ENCODE measurements at places on chromosomes 2 and 18.

GRCh38 chr2:198253995-198254394, 449.6 kb downstream of the PLCL1 start:
- H3K36me3 ChIP-seq = no peaks in the 10 kb centered on the region
- H3K4me1 ChIP-seq = no peaks in the 10 kb centered on the region
- H3K4me3 ChIP-seq = no peak overlapping the region
- no peak overlapping the region for H3K27ac ChIP-seq

DNA sequence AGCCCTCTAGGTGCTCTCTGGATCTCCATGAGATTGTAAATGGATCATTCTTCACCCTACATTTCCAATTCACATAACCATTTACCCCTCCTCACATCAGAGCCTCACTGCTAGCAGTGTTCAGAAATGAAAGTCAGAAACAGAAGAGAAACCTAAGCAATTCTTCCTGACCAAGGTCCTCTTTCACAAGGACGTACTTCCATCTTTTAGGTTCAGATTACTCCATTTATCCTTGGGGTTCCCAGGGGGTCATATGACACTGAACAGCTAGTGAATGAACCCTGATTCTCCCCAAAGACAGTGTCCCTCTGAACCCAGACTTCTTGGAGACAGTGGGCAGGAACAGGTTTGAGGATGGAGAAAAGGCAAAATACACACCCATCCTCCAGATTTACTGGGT, 12.9 kb upstream of the MARCO start:
- H3K27ac ChIP-seq = no peak overlapping the region
- H3K36me3 ChIP-seq = no peaks in the 10 kb centered on the region
- no peak overlapping the region for H3K4me3 ChIP-seq
- H3K4me1 ChIP-seq = no peaks in the 10 kb centered on the region

GRCh38 chr18:40124107-40124506, 1830.9 kb upstream of the PIK3C3 start:
- no peaks in the 10 kb centered on the region for H3K36me3 ChIP-seq
- no peaks in the 10 kb centered on the region for H3K27me3 ChIP-seq
- no peak overlapping the region for H3K4me3 ChIP-seq
- no peak for DNase-seq
- no peak overlapping the region for H3K27ac ChIP-seq

DNA sequence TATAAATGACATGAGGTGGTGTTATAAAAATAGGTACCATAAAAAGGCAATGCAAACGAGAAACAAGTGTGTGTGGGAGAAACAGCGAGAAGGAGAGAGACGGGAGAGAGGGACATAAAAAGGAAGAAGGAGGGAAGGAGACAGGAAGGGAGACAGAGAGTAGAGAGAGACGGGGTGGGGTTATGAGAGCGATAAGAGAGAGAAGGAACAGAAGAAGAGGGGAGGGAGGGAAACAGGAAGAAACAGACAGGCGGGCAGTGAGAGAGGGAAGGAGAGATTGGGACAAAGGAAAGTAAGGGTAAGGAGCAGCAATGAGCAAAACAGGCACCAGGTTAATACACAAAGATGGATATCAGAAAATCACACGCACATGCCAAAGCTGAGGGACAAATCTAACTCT, 83.7 kb downstream of the TGFA start:
- DNase-seq = no peak
- H3K4me3 ChIP-seq = no peak overlapping the region
- H3K27ac ChIP-seq = no peak overlapping the region
- no peaks in the 10 kb centered on the region for H3K36me3 ChIP-seq
- H3K4me1 ChIP-seq = no peaks in the 10 kb centered on the region
- H3K27me3 ChIP-seq = no peaks in the 10 kb centered on the region

DNA sequence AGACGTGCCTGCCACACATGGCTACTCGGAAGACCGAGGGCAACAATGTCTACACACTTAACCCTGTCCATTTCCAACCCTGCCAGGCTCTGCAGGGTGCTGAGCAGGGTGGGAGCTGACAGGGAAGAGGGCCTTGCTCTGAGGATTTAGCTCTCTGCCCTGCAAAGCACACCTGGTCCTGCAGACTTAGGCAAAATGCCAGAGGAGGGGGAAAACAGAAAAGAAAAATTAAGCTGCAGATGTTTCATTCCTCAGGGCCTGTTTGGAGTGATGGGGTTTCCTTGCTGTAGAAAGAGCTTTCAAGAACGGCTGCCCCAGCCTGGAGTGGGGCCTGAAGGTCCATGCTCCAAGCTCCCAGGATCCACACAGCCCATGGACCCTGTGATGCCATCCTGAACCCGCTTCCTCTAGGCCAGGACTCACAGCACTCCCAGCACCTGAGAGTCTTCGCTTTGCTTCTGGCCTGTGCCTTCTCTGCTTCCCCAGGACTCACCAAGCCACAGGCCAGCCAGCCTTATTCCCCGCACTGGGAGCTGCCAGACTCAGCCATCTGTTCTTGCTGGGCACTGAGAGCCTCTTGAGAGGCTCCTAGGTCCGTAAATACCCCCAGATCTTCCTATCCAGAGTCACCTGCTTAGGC, 9.1 kb upstream of the TEX51 start:
- H3K4me3 ChIP-seq = no peak overlapping the region
- DNase-seq = no peak
- H3K27ac ChIP-seq = no peak overlapping the region
- H3K36me3 ChIP-seq = no peaks in the 10 kb centered on the region
- H3K27me3 ChIP-seq = no peaks in the 10 kb centered on the region
- H3K4me1 ChIP-seq = peaks cover 13% of the 10 kb centered on the region

GRCh38 chr2:195382186-195382585, 274.8 kb upstream of the SLC39A10 start:
- H3K27ac ChIP-seq = no peak overlapping the region
- no peak for DNase-seq
- H3K27me3 ChIP-seq = no peaks in the 10 kb centered on the region

- DNase-seq = no peak
- H3K27ac ChIP-seq = no peak overlapping the region
- no peaks in the 10 kb centered on the region for H3K4me1 ChIP-seq
- no peaks in the 10 kb centered on the region for H3K27me3 ChIP-seq
These were observed 39.6 kb downstream of the ASB1 start for GRCh38 chr2:238466243-238466756.

- no peak overlapping the region for H3K4me3 ChIP-seq
- no peak overlapping the region for H3K27ac ChIP-seq
- no peaks in the 10 kb centered on the region for H3K36me3 ChIP-seq
These were observed 166.5 kb downstream of the MTX2 start for GRCh38 chr2:176435729-176436128.

GRCh38 chr2:72780477-72780876, 45.4 kb downstream of the EXOC6B start:
- no peak overlapping the region for H3K4me3 ChIP-seq
- H3K27me3 ChIP-seq = no peaks in the 10 kb centered on the region
- peaks cover 22% of the 10 kb centered on the region for H3K4me1 ChIP-seq

DNA sequence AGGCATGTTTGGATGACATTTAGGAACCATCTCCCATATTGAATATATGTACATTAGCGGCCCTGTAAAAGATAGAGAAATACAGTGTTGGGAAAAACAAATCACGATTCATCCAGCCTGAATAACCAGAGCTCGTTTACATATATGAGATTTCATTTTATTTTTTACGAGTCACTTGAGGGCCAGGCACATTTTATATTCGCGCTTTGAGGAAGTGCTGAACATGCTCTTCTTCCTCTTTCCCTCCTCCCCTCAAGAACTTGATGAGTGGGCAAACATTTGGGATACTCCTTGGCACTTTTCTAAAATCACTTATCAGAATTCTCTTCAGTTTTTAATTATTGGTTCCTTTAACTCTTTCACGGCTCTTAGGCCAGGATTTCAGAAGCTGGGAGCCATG, 268.0 kb upstream of the TANK start:
- no peaks in the 10 kb centered on the region for H3K27me3 ChIP-seq
- H3K4me1 ChIP-seq = no peaks in the 10 kb centered on the region
- H3K4me3 ChIP-seq = no peak overlapping the region
- no peaks in the 10 kb centered on the region for H3K36me3 ChIP-seq

- no peaks in the 10 kb centered on the region for H3K27me3 ChIP-seq
- no peak overlapping the region for H3K27ac ChIP-seq
- DNase-seq = peak; percentile 89
- H3K4me3 ChIP-seq = no peak overlapping the region
- peaks cover 44% of the 10 kb centered on the region for H3K4me1 ChIP-seq
These were observed 36.4 kb upstream of the ZBTB7C start for GRCh38 chr18:48445540-48445939.

GRCh38 chr18:40272630-40273231, 1682.3 kb upstream of the PIK3C3 start:
- H3K36me3 ChIP-seq = no peaks in the 10 kb centered on the region
- H3K4me1 ChIP-seq = no peaks in the 10 kb centered on the region
- DNase-seq = no peak

DNA sequence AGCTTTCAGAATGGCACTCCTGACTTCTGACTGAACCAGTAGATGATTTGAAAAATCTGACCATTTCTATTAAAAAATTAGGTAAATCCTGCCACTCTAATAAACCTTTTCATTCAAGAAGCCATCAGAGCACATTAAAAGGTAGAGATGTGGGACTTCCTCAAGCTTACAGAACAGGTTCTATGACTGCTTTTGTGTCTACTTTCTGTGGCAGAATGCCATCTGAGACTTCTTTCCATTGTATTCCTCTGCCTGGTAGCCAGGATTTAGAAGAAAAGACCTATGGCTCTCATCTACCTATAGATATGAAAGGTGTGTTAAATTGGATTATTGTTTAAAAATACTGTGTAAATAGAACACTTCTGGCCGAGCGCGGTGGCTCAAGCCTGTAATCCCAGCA, 99.9 kb upstream of the NABP1 start:
- H3K4me3 ChIP-seq = no peak overlapping the region
- no peaks in the 10 kb centered on the region for H3K36me3 ChIP-seq
- no peak for DNase-seq
- no peaks in the 10 kb centered on the region for H3K4me1 ChIP-seq

- no peaks in the 10 kb centered on the region for H3K27me3 ChIP-seq
- no peak overlapping the region for H3K27ac ChIP-seq
- H3K4me3 ChIP-seq = no peak overlapping the region
- no peaks in the 10 kb centered on the region for H3K4me1 ChIP-seq
These were observed 131.4 kb downstream of the TRABD2A start for GRCh38 chr2:84749442-84749841.

GRCh38 chr18:73739098-73739497, 408.5 kb downstream of the FBXO15 start:
- H3K4me1 ChIP-seq = no peaks in the 10 kb centered on the region
- no peak for DNase-seq
- H3K27ac ChIP-seq = no peak overlapping the region

GRCh38 chr2:218427741-218428140, 8.8 kb downstream of the VIL1 start:
- no peak overlapping the region for H3K4me3 ChIP-seq
- no peaks in the 10 kb centered on the region for H3K27me3 ChIP-seq
- H3K4me1 ChIP-seq = no peaks in the 10 kb centered on the region
- H3K36me3 ChIP-seq = no peaks in the 10 kb centered on the region
- DNase-seq = no peak
- no peak overlapping the region for H3K27ac ChIP-seq

DNA sequence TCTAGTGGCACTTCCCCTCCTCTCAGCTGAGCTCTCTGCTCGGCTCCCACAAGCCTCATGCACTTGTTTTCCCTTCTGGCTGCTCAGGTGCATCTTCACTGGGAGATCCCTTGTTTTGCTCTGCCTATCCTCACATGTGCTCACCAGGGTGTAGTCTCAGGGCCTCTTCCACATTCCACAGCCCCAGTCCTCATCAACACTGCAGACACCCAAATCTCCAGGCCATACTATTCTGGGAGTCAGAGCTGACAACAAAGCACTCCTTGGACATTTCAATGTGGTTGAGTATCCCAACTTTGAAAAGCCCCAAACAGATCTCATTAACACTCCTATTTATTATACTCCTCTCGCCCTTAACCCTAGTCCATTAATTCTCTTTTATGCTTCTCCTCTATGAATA, 71.3 kb downstream of the CCDC93 start:
- peaks cover 100% of the 10 kb centered on the region for H3K36me3 ChIP-seq
- no peaks in the 10 kb centered on the region for H3K4me1 ChIP-seq
- no peaks in the 10 kb centered on the region for H3K27me3 ChIP-seq
- no peak for DNase-seq
- H3K27ac ChIP-seq = no peak overlapping the region
- no peak overlapping the region for H3K4me3 ChIP-seq

DNA sequence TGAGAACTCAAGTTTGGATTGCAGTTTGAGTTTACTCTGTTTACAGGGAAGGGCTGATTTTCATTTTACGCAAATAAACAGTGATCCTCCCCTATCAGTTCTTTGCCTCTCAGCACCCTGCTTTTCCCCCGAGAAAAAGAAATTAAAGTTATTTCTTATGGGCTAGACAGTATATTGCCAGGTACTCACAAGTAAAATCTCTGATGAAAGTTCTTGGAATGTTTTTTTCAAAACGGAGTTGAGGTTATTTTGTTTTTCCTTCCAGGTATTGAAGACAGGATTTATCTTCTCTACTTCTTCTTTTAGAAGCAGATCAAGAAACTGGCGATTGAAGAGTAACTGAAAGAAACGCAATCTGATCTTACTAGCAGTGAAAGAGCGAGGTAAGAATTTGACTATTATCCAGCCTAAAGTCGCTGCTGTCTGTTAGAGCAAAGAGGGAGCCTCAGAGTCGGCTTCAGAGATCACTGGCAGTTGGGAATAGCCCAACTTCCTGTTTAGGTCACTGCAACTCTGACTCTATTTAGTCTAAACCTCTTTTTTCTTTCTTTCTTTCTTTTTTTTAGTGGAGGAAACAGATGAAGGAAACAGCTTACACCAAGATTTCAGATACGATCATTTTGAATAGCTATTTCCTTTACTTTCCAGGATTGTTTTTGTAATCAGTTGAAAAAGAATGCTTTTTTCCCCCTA, at the start of gene TFPI:
TSS of gene TFPI (minus strand) at position 425 of the 693 bp plus-strand sequence. CDS start 50,667 bp downstream, outside the sequence.
- no peaks in the 10 kb centered on the region for H3K36me3 ChIP-seq
- H3K4me3 ChIP-seq = peak within 1 kb of the TSS; percentile 36
- H3K4me1 ChIP-seq = no peaks in the 10 kb centered on the region
- H3K27ac ChIP-seq = peak within 1 kb of the TSS; percentile 78

- H3K36me3 ChIP-seq = no peaks in the 10 kb centered on the region
- H3K4me1 ChIP-seq = no peaks in the 10 kb centered on the region
- no peak overlapping the region for H3K4me3 ChIP-seq
- no peaks in the 10 kb centered on the region for H3K27me3 ChIP-seq
These were observed 319.9 kb upstream of the SLC14A2 start for GRCh38 chr18:45295388-45295787.

DNA sequence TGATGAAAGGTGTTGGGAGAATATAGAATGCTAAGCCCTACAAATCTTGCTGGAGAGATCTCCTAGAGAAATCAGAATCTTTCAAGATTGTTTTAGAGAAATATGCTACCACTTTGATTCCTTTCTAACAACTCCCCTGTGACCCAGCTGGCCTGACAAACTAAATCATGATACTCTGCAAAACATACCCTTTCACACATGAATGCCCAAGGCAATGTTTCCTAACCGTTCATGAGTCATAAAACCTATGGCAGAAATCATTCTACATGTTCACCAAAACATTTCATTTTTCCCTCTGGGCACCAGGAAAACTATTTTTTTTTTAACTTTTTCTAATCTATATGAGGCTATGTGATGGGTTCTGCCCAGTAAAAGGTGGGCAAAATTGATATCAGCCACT, 77.8 kb upstream of the SETBP1 start:
- peaks cover 9% of the 10 kb centered on the region for H3K4me1 ChIP-seq
- H3K4me3 ChIP-seq = no peak overlapping the region
- DNase-seq = no peak
- H3K36me3 ChIP-seq = no peaks in the 10 kb centered on the region
- H3K27ac ChIP-seq = no peak overlapping the region
- no peaks in the 10 kb centered on the region for H3K27me3 ChIP-seq
